8988T (cell line): ENCODE measurements at places on chromosomes 7 and 10.

GRCh38 chr7:145696071-145696470 is 420.5 kb upstream of the CNTNAP2 start:
- DNase-seq = no peak

DNA sequence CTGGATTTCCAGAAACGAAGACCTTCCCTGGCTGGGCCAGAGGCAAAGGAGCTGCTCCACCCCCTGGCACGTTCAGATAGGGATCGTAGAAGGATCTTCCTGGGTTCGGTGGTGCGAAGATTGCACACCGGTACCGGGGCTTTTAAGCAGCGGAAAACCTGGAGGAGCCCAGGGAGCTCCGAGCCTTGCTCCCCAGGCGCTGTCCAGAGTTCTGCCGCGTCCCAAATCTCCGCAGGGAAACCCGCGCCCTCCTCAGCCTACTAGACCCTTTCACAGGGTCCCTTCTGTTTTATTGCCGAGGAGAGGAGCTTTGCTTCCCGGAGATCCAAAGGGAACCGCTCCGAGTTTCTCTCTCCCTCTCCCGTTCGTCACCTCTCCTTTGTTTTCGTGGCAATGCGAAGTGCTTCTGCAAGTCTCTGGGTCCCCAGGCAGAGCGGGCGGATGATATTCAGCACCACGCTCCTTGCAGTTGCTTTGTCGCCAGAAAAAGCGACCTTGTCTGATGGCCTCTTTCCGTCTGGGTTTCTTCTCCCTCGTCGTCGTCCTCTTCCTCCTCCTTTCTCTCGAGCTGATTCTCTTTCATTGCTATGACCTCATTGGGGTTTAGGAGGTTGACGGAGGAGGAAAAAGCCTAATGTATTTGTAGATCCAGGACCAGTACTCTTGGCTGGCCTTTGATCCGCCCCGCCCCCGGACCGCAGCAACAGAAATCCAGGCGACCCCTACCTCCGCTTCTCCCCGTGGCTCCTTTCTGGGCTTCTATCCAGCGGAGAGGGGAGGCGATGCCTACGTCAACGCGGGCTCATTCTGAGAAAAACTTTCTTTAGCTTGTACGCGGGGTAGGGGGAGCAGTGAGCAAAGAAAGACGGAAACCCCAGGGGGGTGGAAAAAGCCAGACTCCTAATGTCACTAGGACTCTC is at the start of gene TMEM196:
TMEM196 (minus strand) TSS at position 777 of the 920 bp plus-strand sequence. CDS start 921 bp downstream, outside the sequence.
- no peak for DNase-seq

GRCh38 chr10:61031341-61031740 is 87.4 kb upstream of the RHOBTB1 start:
- DNase-seq = no peak

DNA sequence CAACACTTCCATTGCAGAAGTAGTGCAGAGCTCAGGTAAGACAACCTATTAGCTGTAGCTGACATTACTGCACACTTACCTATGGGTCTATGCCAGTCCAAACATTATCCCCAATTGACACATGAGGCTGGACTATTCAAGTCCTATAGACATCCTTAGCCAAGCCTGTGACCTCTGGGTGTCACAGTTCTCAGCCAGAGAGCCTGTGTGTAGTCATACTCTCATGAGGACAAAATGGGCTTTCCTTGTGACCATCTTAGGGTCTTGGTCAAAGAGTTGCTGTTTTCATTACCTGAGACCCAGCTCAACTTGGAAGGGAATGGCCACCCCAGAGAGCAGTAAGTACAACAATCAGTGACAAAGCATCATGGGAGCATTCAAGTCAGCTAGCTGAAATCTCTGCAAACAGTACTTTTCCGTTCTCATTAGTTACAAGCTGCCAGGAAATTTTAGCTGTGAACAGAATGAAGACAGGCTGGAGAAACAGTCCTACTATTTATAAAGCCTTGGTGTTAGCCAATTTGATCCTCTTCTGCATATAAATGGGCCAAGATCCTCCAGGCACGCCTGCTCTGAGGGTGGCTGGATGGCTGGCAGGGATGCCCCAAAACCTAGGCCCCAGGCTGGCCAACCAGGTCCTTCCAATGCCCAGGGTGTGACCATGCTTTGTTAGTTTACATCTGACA is 44.3 kb downstream of the NUDCD3 start:
- no peak for DNase-seq

DNA sequence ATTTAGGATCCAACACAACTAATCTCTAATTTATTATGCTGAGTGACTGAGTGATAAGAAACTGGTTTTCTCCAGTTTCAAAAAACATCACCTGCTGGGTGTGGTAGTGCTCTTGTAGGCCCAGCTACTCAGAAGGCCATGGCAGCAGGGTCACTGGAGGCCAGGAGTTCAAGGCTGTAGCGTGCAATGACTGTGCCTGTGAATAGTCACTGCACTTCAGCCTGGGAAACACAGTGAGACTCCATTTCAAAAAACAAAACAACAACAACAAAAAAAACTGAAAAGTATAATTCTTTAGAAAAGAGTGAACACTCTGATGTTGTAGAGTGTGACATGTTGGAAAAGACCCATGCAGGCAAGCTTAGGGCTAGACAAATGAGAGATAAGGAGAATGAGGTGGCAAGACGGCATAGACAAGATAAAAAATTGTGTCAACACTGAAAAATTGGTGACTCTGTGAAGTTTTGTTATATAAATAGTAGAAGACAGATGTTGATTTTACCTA is 150.1 kb upstream of the GPR22 start:
- no peak for DNase-seq

GRCh38 chr7:12258074-12258473 is 47.0 kb downstream of the TMEM106B start:
- no peak for DNase-seq

- DNase-seq = no peak
Observed at GRCh38 chr7:47197486-47197885, 384.4 kb downstream of the TNS3 start.

DNA sequence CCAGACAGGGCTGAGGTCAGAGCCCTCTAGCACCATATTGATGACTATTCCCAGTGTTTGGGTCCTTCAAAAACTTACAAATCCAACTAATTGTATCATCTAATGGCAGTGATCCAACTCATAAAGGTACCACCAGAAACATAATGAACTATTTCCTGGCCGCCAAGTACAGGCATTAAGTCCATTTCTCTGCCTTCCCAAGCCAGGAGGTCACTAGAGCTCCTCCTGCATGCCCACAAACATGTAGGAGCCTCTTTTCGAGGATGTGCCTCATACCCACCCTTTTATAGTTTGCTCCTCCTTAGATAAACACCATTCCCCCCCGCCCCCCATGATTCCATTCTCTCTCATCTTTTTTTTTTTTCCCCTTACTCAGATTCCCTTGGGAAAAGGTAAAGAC is 91.3 kb downstream of the CHN2 start:
- no peak for DNase-seq
